ENCODE measurements at places on chromosomes 3 and 15. TPM values are rescaled to one million over a fixed set of nuclear protein-coding genes. Genes with fewer than 3 reads are reported as not detected.

The SKOR1 gene
- 0.33 TPM for total RNA-seq

The GNL3 gene
- 330 TPM for total RNA-seq

The PRKCI gene
- 18.4 TPM for total RNA-seq

The AMOTL2 gene
- 0.87 TPM for total RNA-seq

The INSYN1 gene
- total RNA-seq = not detected

The CTXN2 gene
- total RNA-seq = not detected

The POLR2H gene
- total RNA-seq = 165 TPM

The ITGA11 gene
- total RNA-seq = not detected

The ANKRD63 gene
- not detected for total RNA-seq

The CLRN1 gene
- total RNA-seq = not detected

The TIMP4 gene
- total RNA-seq = 0.24 TPM

The TMEM108 gene
- not detected for total RNA-seq

The SOX14 gene
- total RNA-seq = not detected

The MINAR1 gene
- total RNA-seq = 0.43 TPM

The RNF7 gene
- 73.6 TPM for total RNA-seq

The ANKUB1 gene
- total RNA-seq = not detected

The SLC12A8 gene
- total RNA-seq = 1.7 TPM

The ROBO2 gene
- not detected for total RNA-seq

The TTLL13 gene
- 0.19 TPM for total RNA-seq

The ARHGEF26 gene
- total RNA-seq = not detected

The IGSF10 gene
- not detected for total RNA-seq

The PLA2G4F gene
- not detected for total RNA-seq

The TRH gene
- not detected for total RNA-seq

The MAP6D1 gene
- total RNA-seq = 3.2 TPM

The GHSR gene
- not detected for total RNA-seq

The PAQR9 gene
- not detected for total RNA-seq
